Right kidney (tissue), 9 donors: ENCODE measurements at places on chromosomes 5 and 9.

- DNase-seq, result no peak
Observed at GRCh38 chr5:95647886-95648860, 1.6 kb downstream of the RFESD start.

- DNase-seq, result no peak
Observed at GRCh38 chr9:75169623-75170022, 81.3 kb downstream of the OSTF1 start.

DNA sequence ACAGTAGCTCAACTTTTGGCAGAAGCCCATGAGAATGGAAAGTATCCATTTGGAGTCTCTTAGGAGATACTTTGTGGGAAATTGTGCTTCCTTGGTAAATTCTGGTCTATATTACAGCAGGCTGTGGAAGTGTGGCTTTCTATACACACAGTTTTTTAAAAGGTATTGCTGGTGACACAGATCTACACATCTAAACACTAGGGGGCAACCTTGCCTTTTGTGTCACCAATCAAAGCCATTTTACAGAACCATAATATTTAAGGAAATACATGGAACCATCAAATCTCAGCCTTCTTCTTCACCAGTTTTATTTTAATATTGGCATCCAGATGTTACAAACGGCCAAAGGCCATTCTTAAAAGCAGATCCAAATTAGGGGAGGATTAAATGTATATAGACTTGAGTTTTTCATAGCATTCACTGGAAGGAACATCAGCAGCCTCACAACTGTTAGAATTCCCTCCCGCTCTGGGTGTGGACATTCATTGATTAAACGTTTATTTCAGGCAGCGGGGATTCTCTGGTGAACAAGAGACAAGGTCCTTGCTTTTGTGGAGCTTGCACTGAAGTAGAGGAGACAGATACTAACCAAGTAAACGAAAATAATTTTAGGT lies 132.4 kb upstream of the EPB41L4A start:
- peak; percentile 25 for DNase-seq

- no peak for DNase-seq
Observed at GRCh38 chr5:56415356-56415765, 182.2 kb upstream of the ANKRD55 start.

DNA sequence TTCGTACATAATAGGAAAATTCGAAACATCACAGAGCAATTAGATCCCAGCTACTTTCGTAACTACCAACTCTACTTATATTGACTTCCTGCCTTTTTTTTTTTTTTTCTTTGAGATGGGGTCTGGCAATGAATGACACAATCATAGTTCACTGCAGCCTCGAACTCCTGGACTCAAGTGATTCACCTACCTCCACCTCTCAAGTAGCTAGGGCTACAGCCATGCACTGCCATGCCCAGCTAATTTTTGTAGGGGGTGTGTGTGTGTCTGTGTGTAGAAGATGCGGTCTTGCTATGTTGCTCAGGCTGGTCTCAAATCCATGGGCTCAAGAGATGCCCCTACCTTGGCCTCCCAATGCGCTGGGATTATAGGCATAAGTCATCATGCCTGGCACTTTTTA lies 5.8 kb upstream of the PAIP2 start:
- DNase-seq, result no peak

GRCh38 chr5:1793966-1794900 lies 5.4 kb downstream of the MRPL36 start:
- no peak for DNase-seq

DNA sequence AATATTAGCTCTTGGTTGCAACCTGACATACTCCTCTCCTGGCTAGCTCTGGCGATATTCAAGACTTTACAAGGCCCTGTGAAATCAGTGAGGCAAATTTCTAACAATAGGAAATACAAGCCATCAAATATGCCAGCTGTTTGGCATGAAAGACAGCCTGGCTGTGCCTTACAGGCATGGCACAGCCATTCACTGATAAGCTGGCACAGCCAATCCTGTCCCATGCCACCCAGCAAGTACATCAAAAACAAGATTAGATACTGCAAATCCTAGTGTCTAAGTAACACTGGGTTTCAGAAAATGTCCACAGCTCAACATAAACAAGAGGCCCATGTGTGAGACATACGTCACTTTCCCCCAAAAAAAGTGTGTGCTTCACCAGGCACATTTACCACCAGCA lies 1045.8 kb upstream of the DMAC1 start:
- no peak for DNase-seq
